ENCODE measurements at places on chromosomes 6 and 20.

DNA sequence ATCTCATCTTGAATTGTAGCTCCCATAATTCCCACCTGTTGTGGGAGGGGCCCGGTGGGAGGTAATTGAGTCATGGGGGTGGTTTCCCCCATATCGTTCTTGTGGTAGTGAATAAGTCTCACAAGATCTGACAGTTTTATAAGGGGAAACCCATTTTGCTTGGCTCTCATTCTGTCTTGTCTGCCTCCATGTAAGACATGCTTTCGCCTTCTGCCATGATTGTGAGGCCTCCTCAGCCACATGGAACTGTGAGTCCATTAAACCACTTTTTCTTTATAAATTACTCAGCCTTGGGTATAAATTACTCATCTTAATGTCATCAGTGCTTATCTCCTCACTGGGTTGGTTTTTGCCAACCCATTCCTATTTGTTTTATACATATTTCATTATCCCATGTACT is 142.0 kb upstream of the GMDS start:
- no peak for DNase-seq

GRCh38 chr6:117481278-117481925 is 1.1 kb upstream of the DCBLD1 start:
- DNase-seq: no peak

- DNase-seq: no peak
These were observed 42.8 kb downstream of the PFDN4 start for GRCh38 chr20:54250691-54251090.

DNA sequence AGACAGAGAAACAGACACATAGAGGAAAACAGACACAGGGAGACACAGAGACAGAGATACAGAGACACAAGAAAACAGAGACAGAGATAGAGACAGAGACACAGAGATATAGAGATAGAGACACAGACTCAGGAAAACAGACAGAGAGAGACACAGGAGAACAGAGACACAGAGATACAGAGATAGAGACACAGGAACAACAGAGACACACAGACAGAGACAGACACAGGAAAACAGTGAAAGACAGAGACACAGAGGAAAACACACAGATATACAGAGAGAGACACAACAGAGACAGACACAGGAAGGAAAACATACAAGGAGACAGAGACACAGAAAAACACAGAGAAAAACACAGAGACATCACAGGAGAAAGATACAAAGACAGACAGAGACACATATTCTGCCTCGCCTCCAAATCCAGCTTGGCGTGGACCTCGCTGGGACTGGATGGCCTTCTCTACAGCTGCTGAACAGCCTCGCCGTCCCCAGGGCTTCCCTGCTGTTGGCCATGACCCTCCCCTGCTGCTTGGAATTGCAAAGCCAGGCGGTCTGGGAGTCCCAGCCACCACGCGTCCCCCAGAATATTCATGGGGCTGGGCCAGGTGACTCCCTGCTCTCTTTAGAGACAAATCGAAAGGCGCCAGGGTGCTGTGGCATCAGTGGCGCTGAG is 36.8 kb downstream of the NTSR1 start:
- no peak for DNase-seq

DNA sequence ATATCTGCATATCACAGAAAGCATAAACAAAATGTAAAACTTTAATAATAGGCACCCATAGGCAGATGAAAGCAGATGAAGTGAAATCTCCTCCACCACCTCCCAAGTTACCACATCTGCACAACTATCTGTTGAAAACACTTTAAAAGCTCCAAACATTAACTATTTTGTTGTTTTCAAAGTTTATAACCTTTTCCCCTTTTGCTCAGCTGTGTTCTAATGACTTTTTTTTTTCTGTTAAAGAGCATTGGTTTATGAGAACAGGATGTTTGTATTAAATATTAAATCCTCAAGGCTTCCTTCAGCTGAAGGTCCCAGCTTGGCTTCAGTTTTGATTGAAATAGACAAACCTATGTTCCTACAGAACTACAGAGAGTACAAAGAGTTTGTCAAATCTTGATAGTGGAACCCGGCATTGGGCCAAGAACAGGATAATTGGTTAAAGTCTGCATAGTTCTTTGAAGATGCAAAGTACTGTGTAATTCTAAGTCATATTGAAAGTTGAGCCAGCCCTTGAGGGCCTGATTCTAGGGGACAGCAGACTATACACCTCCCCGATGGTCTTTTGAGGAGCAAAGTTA is 255.1 kb upstream of the JAG1 start:
- DNase-seq: peak; percentile 6

DNA sequence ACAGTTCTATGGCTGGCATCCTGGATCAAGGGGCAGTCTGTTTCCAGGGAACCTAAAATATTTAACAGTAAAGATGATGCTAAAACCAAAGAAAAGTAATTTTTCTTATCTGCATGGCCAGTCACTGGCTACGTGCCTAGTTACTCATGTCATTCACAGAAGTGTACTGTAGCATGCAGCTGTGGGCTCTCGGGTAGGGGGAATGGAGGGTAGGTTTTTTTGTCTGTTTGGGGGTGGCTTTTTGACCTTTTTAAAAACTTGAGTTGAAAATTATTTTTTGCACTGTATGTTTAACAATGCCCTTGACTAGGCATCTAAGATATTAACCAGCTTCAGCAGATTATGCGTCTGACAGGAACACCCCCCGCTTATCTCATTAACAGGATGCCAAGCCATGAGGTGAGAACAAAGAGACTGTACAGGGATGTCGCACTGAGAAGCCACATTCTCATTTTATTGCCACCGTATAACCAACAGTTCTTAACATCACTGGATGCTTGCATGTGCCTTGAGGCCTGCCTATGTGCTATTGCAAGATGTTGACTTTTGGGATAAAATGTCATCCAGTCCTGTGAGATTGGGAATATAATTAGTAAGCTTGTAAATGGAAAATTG is 30.3 kb upstream of the MAPK13 start:
- DNase-seq: peak; percentile 61

DNA sequence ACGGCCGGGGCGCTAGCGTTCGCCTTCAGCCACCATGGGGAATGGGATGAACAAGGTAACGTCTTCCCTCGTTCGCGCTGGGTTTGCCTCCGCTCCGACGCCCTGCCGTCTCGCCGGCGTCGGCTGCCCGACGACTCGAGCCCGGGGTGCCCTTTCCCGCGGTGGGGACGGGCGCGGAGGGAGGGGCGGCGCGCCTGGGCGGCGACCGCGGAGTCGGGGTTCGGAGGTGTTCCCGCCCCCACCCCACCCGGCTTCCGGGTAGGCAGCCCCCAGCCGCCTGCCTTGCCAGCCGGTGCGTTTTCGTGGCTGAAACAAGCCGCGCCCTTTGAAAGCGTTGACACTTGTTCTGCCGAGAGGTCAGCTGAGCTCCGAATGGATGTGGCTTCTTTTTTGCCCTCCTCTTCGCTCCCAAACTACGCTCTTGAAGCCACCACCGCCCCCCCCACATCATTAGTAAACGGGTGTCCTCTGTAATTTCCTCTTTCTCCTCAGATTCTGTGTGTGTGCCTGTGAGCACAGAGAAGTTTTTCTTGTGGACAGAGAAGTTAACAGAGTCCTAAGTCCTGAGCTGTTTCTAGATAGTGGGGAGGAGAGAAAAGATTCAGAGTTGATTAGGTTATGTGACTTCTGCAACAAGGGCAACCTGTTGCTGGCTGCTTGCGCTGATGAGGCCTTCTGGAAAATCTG is 362 bp downstream of the DUSP22 start:
- no peak for DNase-seq

GRCh38 chr6:3220366-3220765 is 7.1 kb downstream of the TUBB2B start:
- no peak for DNase-seq

GRCh38 chr6:5582762-5583161 is 321.4 kb downstream of the FARS2 start:
- DNase-seq: no peak

- peak; percentile 85 for DNase-seq
These were observed 21.2 kb upstream of the NFATC2 start for GRCh38 chr20:51563486-51564332.

GRCh38 chr6:68252632-68253031 is 382.4 kb upstream of the ADGRB3 start:
- peak; percentile 86 for DNase-seq

GRCh38 chr6:125307964-125308615 is 6.3 kb upstream of the HDDC2 start:
- DNase-seq: peak; percentile 69

- no peak for DNase-seq
These were observed 42.4 kb upstream of the SIRT5 start for GRCh38 chr6:13531956-13532355.

DNA sequence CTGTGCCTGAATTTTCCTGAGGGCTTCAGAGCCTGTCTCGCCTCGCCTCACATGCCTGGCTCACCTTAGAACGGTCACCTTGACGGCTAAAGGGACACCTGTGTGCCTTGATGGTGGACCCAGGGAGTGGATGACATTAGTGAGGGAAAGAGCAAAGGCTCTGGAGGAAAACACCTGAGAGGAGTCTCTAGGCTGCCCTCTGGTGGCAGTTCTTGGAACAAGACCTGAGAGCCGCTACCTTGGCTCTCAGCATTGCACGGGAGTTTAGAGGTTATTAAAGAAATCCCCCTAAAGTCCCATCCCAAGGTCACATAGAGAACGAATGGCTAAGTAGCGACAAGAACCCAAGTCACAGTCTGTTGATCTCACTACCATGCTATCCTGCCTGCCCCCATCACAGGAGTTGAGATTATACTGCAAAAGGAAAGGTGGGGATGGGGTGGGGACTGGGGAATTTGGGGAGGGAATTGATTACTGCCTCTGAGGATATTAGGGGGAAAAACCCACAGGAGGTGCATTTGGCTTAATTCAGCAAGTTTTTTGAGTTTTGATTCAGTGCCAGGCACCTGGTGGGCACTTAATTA is 7.9 kb upstream of the CDSN start:
- peak; percentile 74 for DNase-seq

DNA sequence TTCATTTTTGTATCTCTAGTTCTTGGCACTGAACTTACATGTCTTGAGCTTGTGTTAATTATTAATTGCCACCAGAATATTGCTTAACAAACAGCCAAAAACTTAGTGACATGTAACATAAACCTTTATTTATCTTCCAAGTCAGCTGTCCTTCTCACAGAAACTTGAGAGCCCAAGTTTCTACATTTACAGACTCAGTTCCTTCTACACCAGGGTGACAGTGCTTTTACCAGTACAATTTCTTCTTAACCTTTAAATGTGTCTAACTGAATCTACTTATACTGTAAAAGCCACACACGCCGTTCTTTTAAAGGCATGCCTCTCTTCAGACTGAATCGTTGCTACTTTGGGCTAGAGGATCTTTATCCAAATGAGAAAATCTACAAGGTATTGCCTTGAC is 539.2 kb downstream of the GRIK2 start:
- no peak for DNase-seq

GRCh38 chr20:60986506-60987156 is 265.4 kb upstream of the CDH4 start:
- DNase-seq: no peak

DNA sequence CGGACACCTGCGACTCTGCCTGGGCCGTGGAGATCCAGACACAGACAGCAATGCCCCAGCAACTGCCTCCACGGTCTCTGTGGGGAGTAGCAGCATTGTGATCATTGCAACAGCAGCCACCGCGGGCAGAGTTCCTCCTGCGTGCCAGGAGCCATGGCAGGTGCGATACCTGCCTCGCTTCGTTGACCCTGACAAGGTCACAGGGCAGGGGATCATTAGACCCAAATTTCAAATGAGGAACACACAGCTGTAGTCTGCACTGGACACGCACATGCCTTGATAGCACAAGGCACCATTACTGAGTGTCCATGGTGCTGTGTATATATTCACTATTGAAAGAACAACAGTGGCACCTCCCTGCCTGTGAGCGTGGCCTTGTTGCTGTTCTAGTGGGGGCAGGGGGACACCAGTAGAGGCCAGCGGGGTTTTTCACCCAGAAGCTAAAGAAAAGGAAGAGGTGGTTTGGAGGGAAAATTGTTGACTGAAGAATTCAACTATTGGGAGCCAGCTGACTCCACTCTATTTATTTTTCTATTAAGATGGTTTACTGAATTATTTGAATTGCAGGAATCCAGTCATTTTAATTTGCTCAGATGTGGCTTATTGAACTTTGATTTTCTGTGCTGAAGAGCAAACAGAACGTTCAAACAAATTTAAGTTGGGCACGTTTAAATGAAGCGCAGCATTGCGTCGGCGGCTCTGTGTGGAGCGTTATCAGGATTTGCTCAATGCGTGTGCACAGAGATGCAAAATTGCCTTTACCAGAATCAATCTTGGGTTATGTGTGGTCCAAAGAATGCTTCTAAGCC is 60.2 kb upstream of the RPS6KA2 start:
- no peak for DNase-seq

- no peak for DNase-seq
These were observed 171.6 kb upstream of the CITED2 start for GRCh38 chr6:139546106-139546472.

GRCh38 chr20:33277471-33278441 is 5.3 kb upstream of the BPIFB1 start:
- DNase-seq: no peak

- no peak for DNase-seq
These were observed 222.1 kb downstream of the LAMA2 start for GRCh38 chr6:129105035-129105434.

GRCh38 chr20:50251992-50252511 is 61.4 kb downstream of the CEBPB start:
- no peak for DNase-seq

DNA sequence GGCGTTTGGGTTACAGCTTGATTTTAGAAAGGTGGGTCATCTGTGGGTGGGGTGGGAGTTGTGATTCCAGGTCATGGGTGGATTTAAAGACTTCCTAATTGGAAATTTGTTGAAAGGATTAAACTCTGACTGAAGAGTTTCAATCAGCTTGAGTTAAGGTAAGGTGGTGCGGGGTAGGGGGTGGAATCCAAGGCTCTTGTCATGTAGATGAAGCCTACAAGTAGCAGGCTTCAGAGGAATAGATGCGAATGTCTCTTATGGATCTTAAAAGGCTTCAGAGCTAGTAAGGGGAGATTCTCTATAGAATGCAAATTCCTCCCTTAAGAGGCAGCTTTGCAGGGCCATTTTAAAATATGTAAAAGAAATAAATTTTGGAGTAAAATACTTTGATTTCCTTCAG is 645.3 kb downstream of the FRK start:
- DNase-seq: no peak

DNA sequence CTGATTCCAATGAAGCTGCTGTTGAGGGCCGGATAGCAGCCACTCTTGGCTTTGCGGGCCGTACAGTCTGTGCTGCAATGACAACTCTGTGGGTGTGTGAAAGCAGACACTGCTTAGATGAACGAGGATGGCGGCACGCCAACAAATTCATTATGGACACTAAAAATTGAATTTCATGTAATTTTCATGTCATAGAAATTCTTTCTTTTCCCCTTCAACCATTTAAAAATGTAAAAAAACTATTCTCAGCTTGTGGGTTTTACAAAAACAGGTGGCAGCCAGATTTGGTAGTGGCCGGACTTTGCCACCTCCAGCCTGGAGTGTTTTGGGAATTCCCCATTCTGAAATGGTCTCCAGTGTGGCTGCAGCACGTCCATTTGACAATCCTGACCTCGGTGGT is 26.0 kb downstream of the MAS1 start:
- no peak for DNase-seq

GRCh38 chr20:61937146-61937962 is 128.3 kb downstream of the TAF4 start:
- no peak for DNase-seq

Data from OCI-M1 (cell line).